ENCODE measurements at places on chromosomes 4 and X. TPM values are rescaled to one million over a fixed set of nuclear protein-coding genes. Genes with fewer than 3 reads are reported as not detected.

SSX2B gene
- not detected for total RNA-seq

SH3D19 gene
- total RNA-seq: 25.8 TPM

TCEAL5 gene
- total RNA-seq: 0.11 TPM

ALPK1 gene
- total RNA-seq: 2.2 TPM

EIF1AX gene
- 101 TPM for total RNA-seq

DUSP21 gene
- total RNA-seq: not detected

TRIM2 gene
- 0.62 TPM for total RNA-seq

DOK7 gene
- 0.23 TPM for total RNA-seq

ADAMTS3 gene
- not detected for total RNA-seq

UGT2A1 gene
- total RNA-seq: not detected

GABRA4 gene
- total RNA-seq: not detected

ETFDH gene
- total RNA-seq: 5.1 TPM

PWWP3B gene
- not detected for total RNA-seq

MBTPS2 gene
- 24.9 TPM for total RNA-seq

SULT1E1 gene
- total RNA-seq: not detected

TCEAL7 gene
- total RNA-seq: not detected

XK gene
- 0.38 TPM for total RNA-seq

WAS gene
- 0.28 TPM for total RNA-seq

SPINK2 gene
- total RNA-seq: 0.18 TPM

TMEM156 gene
- 22.8 TPM for total RNA-seq

BGN gene
- total RNA-seq: not detected

PPARGC1A gene
- total RNA-seq: 0.12 TPM

SPANXB1 gene
- total RNA-seq: 2.0 TPM

CFI gene
- total RNA-seq: 0.37 TPM

LRCH2 gene
- total RNA-seq: 0.02 TPM

BTK gene
- total RNA-seq: 0.18 TPM

FAM90A26 gene
- total RNA-seq: not detected

ZCCHC18 gene
- not detected for total RNA-seq

NPY5R gene
- total RNA-seq: not detected

SHROOM3 gene
- 16.6 TPM for total RNA-seq

HHIP gene
- 0.60 TPM for total RNA-seq

VGLL1 gene
- not detected for total RNA-seq

GNRHR gene
- total RNA-seq: not detected

TLR10 gene
- 0.03 TPM for total RNA-seq

PABPC1L2A gene
- total RNA-seq: not detected

SERPINA7 gene
- not detected for total RNA-seq

POU4F2 gene
- total RNA-seq: not detected

FREM3 gene
- not detected for total RNA-seq

RHOXF2B gene
- total RNA-seq: not detected

DCX gene
- total RNA-seq: not detected

BEND4 gene
- not detected for total RNA-seq

MAOB gene
- 0.14 TPM for total RNA-seq

NDNF gene
- total RNA-seq: not detected

MAGEE1 gene
- 5.2 TPM for total RNA-seq

HERC5 gene
- 3.6 TPM for total RNA-seq

PABPC5 gene
- total RNA-seq: not detected

COL25A1 gene
- total RNA-seq: not detected

ADH4 gene
- total RNA-seq: not detected

All from A549 treated with Hydrocortisone at 1 μM for 4 hours (cell line).